ENCODE measurements at places on chromosomes 12 and 14.
A peak's percentile ranks its signal among the peaks of the same experiment; 100 is the strongest.

DNA sequence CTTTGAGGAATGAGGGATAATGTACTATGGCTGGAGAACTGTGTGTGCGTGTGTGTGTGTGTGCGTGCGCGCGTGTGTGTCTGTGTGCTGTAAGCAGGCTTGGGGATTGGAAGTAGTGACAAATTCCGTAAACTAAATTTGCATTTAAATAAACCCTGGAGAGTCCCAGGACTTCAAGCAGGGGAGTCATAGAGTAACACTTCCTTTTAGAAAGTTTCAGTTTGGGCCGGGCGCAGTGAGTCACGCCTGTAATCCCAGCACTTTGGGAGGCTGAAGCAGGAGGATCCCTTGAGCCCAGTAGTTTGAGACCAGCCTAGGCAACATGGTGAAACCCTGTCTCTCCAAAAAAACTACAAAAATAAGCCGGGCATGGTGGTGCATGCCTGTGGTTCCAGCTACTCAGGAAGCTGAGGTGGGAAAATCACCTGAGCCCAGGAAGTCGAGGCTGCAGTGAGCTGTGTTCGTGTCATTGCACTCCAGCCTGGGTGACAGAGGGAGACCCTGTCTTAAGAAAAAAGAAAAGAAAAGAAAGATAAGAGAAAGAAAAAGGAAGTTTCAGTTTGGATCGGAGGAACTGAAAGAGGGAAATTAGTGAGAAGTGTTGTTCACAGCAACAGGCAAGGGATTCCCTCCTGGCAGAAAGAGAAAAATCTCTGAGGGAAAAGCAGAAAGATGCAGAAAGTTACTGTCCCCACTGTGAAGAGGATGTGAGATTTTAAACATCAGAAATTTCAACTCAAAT, 222.7 kb upstream of the SOX5 start:
- DNase-seq = no peak

GRCh38 chr14:81423504-81423903, 23.4 kb upstream of the STON2 start:
- no peak for DNase-seq

DNA sequence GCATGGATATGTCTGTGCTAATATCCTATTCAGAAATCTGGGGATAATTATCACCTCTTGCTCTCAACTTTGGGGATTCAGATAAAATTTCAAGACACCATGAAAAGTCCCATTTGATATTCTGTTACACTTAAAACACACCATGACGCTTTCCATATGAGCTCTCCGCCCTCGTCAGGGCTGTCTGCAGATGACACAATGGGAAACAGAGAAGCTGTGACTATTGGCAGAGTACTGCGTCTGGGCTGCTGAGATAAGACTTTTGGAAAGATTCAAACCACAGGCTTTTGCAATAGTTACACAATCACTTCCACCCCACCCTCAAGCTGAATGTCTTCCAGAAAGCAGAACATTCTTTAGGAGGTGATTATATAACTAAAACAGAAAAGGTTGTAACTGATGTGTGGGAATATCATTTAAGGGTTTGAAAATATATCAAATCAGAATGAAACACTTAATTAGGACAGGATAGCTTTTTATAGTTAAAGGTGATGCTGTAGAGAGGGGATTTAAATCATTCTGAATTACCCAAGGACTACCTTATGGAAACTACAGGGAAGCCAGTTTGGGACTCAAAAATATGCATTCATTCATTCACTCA, 75.3 kb upstream of the TMPO start:
- peak; percentile 85 for DNase-seq

DNA sequence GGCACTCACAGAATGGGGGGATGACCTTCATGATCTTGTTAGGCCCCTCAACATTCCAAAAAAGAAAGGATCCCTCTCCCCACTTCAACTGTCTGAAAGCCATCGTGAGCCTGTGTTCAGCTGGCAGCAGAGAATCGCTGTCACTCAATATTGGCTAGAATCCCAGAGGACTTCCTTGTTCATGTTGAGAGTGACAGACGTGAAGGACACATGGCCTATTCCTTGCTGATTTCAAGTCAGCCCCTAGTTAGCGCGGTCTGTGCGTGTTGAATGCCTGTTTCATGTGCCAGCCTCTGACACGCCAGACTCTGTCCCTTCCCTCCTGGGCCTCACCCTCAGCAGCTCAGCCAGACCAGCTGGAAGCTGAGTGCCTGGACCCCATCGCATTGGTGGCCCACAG, 43.1 kb downstream of the DNAH10 start:
- no peak for DNase-seq

GRCh38 chr14:61211476-61212255, 69.5 kb downstream of the TMEM30B start:
- no peak for DNase-seq

DNA sequence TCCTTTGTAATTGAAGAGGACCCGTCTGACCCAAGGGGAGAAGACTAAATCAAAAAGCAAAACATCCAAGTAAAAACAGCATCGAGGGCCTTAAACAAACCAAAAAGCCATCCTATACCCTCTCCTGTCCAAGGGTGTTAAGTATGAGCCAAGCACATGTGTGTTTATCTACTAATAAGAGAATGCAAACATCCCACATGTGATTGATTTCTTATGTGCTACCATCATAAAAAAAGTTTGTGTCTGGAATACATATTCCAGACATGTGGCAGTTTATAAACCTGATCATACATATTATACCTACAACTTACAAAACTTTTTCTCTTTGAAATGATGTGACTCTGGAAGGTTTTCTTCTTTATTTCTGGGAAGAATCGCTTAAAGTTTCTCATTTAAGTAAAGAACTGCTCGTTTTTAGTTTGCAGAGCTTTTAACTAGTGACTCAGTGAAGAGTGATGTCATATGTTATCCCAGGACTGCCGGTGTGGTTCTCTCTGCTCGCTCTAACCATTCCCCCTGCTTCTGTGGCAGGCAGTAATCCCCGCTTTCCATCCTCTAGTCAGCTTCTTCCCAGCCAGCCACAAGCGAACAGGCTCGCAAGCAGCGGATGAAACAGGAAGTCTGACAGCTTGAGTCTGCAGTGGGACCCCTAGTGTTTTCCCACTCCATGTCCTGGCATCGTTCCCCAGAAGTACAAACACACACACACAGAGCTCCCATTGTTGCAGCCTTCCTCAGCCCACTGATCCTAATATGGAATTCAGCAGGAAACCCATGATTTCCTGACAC, 431 bp upstream of the RHOJ start:
- DNase-seq = peak; percentile 40

- DNase-seq = no peak
Measured at GRCh38 chr12:64521833-64522232, 69.9 kb downstream of the TBK1 start.

DNA sequence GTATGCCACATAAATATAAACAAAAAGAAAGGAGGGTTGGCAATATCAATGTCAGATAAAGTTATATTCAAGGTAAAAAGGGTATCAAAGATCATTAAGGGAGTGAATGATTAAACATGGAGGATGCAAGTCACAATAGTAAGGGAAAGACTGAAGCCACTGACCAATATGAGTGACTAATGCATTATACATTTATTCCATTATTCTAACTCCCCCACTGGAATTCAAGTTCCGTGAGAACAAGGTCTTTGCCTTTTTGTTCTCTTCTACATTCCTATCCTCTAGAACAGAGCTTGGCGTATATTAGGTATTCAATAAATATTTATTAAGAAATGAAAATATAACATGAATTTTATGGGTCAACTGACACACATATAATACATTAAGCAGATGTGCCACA, 30.7 kb downstream of the MAP4K5 start:
- peak; percentile 15 for DNase-seq

GRCh38 chr12:45725631-45726602, 3.6 kb upstream of the ARID2 start:
- DNase-seq = no peak

DNA sequence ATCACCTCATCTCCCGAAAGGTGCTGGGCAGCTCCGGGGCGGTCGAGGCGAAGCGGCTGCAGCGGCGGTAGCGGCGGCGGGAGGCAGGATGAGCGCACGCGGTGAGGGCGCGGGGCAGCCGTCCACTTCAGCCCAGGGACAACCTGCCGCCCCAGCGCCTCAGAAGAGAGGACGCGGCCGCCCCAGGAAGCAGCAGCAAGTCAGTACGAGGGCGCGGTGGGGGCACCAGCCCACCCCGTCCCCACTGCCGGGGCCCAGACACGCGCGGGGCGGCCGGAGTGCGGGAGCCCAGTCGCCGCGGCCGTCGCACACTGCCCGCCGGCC, 862 bp downstream of the HMGA2 start:
- no peak for DNase-seq

DNA sequence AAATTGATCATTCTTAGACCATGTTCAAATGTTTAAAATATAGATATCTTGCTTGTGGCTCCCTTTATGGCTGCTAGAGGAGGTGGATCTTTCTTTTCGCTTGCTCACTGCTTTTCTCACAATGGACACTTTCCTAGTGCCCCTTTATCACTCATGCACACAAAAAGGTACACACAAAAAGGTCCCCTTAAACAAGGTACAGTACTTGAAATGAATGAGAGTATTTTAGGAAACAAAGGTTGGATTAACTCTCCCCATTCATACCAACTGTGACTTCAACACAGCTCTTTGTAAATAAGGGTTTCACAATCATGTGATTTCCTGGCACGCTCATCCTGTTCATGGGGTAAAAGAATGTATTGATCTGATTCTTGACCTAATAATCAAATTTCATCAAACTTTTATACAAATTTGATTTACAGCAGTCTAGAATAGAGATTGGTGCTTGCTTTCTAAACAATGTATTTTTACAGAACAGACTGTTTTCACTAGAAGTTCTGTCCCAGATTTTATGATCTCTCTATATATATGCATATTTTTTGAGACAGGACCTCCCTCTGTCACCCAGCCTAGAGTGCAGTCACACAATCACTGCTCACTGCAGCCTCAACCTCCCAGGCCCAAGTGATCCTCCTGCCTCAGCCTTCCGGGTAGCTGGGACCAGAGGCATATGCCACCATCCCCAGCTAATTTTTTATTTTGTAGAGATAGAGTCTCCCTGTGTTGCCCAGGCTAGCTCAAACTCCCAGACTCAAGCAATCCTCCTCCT, 34.4 kb upstream of the EPS8 start:
- DNase-seq = no peak

DNA sequence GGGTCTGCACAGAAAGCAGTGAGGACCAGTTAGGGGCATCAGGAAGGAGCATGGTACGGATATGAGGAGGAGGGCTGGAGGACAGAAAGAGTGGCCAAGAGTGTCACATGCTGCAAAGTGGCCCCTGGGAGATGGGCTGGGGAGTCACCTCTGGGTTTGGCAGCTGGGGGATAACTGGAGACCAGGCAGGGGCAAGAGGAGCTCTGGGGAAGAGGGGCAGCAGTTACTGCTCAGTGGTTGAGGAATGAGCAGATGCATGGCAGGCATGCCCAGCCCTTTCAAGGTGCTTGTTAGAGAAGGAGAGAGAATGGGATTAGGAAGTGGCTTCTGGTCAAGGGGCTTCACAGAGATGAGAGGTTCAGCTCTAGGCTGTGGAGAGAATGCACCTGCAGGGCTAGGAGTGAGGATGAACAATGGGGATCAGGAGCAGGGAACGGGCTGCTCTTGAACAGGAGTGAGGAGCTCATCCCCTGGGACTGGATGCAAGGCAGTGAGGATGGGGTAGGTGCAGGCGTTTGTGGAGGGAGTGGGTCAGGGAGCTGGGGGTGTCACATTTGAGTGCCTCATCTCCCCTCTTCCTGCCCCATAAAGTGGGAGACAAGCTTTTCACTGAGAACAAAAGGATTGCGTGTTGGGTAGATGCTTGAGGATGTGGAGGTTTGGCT, 127.5 kb downstream of the PAPOLA start:
- DNase-seq = no peak

DNA sequence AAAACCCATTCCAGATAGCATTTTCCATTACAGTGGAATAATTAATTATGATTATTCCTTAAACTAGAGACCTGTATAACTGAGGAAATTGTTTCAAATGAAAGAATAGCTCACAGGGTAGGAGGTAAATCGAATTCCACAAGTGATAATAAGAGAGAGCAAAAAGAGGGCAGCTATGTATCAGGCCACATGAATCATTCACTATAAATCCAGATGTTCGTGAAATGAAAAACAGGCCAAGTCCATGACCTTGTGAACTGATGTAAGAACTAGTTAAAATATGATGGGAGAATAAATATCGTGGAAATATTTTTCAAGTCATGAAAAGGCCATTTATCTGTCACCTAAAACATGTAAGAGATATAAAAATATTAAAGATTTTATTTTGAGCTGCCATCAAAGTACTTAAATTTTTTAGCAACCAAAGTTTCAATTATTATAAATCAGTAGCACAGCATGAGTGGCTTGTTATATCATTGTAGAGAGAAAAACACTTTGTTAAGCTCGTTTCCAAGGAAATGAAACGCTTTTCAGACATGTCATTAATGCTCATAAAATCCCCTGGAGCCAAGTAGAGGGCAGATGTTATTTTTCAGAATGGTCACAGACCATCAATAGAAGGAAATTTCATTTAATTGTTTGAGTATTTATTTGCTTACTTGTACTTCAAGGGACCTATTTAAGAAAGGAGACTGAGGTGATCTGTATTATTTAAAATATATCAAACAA, 120.6 kb upstream of the CDKN3 start:
- DNase-seq = no peak

GRCh38 chr14:89241257-89241656, 175.8 kb downstream of the FOXN3 start:
- DNase-seq = no peak

DNA sequence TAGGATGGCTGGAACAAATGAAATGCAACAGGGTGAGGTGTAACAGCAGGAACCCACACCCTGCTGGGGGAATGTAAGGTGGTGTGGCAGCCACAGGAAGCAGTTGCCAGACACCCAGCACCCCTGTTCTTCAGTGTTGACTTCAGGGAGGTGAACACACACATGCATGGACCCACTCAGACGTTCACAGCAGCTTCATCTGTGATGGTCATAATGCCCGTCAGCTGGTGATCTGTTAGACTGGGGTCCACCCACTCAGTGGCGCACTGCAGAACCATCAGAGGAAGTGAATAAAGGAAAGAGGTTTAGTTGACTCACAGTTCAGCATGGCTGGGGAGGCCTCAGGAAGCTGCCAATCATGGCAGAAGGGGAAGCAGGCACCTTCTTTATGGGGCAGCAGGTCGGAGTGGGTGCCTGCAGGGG, 22.7 kb upstream of the TEX22 start:
- no peak for DNase-seq

DNA sequence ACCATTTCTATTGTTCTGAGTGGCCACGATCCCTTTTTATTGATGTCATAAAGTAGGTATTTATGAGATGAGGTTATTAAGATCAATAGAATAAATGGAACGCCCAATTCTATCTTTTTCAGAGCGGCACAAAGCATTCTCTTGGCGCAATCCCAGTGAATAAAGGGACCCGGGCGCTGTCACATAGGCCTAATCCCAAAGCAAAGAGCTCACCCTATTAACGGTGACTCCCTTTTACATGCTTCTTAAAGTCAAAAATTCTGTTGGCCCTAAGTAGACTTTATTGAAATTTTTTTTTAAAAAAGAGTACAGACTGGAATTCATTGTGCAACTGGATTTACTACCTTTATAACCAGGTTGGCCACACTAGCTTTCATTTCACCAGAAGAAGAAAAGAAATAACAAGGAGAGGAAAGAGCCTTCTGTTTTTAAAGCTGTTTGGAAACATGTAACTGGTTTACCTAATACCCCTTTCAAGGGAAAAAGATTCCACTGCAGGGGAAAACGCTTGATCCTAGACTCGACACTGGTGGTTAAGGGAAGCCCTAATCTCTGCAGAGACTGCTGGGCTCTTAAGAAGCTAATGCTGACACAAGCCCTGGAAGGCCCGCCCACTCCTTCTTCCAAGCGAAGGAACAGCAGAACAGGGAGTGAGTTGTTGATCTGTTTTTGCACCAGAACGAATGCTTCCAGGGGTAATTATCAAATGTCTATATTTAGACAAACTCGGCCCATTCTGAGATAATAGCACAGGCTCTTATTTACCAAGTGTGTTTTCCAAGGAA, 381.2 kb downstream of the BCL11B start:
- no peak for DNase-seq

Measured in GM04504 (cell line).